ENCODE measurements at places on chromosomes 6 and 20. TPM values are rescaled to one million over a fixed set of nuclear protein-coding genes. Genes with fewer than 3 reads are reported as not detected.

- DNase-seq: no peak
Observed at GRCh38 chr20:9126527-9126926, 57.6 kb downstream of the PLCB4 start.

GRCh38 chr20:50610212-50610718, 81.1 kb downstream of the RIPOR3 start:
- DNase-seq: no peak

GRCh38 chr6:169188475-169188874, 65.2 kb downstream of the THBS2 start:
- peak; percentile 53 for DNase-seq

GRCh38 chr20:13430346-13431002, 208.3 kb downstream of the TASP1 start:
- no peak for DNase-seq

DNA sequence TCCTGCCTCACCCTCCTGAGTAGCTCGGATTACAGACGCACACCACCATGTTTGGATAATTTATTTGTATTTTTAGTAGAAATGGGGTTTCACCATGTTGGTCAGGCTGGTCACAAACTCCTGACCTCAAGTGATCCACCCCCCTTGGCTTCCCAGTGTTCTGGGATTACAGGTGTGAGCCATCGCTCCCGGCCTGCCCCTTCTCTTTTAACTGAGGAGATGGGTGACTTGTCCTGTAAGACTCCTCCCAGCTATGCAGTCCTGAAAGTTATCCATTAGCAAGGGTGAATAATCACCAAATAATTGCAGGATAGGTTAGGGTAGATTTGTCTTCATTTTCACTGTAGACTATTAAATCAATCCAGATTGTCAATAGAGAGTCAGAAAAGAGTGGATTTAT, 40.5 kb upstream of the JARID2 start:
- no peak for DNase-seq

DNA sequence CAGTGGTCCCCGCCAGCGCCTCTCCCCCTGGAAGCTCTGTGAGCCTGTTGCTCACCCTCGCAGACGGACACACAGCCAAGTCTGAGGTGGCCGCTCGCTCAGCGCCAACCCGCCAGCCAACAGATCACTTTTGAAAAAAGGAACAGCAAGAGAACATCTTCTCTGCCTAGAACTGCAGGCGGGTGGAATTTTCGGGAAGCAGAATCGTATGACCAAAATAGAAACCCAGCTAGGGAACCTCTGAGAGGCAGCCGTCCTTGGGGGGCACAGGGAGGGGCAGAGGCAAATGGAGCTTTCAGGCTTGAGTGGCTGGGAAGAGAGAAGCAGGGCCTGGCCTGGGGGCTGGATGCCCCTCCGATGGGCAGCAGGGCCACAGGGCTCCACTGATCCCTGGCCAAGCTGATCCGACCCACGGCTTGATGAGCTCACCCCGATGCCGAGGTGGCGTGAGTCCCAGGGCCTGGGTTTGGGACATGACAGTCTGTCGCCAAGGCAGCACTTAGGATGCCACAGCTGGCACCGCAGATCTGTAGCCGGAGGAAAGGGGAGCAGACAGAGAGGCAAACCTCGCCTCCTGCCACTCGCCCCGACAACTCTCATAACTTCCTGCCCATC, 9.8 kb downstream of the NFATC2 start:
- DNase-seq: no peak

GRCh38 chr6:93318121-93318520, 101.2 kb downstream of the EPHA7 start:
- no peak for DNase-seq

DNA sequence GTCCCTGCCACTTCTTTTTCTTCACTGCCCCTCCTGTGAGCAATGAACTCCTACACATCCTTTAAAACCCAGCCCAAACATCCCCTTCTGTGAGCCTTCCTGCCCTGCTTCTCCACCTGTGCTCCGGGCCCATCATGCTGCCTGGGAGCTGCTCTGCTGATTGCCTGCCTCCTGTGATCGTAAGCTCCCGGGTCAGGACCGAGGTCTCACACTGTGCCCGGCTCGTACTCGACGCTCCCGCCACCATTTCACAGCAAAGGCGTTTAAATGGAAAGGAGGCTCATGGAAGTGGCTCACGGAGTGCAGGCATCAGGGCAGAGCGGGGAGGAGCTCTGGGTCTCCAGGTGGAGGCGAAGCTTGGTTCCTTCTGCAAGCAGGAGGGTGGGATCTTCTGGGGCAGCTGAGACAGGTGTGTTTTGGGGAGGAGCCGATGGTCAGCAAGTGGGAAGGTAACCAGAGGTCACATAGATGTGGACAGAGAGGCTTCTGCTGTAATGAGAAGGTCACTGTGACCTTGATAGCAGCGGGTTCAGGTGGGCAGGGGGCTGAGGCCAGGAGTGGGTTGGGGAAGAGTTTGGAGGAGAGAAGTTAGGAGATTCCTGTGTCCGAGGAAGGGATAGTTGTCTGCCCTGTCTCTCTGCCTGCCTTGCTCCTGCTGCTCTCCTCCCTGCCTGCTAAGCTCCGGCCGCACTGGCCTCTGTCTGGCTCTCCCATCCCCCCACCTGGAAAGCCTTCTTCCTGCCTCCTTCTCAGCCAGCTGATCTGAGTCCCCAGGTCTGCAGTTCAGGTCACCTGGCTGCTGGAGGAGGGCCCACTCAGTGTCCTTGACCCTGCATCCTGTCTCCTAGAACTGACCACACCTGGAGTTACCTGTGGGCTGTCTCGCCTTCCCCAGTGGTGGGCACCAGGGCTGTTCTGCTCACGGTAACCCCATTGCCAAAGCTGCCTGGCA, 52.7 kb upstream of the FRMD1 start:
- DNase-seq: no peak

DNA sequence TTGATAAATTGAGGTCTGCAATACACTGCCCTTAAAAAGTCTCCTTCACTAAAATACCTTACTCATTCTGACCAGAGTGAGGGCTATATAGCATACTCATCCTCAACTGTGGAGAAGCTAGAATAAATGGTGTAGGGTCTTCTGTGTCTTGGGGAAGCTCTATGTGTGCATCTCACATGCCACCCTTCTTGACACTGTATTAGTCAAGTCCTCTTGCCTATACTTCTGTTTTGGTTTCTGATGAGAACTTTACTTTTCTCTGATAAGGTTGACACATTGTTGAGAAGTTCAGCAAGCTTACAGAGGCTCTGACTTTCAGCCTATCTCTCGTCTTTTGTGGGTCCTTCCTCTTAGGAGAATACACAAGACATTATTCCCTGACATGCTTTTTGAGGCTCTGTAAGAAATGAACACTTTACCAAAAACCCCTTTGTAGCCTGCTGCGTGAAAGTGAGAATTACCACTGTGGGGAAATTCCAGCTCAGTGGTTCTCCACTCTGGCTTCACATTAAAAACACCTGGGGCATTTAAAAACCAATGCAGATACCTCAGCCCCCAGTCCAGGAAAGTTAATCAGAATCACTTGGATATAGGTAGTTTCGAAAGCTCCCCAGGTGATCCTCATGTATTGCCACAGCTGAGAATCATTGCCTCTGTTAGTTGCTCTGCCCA, 372.1 kb upstream of the HS3ST5 start:
- no peak for DNase-seq

DNA sequence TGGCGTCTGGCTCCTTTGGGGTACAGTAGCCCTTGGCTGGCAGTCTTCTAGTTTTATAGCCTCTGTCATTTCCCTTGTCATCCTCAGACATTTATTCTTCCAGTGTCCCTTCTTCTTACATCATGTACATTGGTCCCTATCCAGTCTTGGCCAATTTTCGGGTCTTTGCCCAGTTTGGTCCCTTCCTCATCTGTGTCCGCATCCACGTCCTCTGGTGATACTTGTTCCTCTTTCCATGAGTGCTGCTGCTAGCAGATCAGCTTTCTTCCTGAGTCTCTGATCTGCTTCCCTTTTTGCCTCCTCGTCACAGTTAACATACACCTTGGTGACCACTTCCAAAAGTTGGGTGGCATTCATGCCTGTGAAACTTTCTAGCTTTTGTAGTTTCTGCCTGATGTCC, 86.2 kb upstream of the GPR6 start:
- no peak for DNase-seq

GRCh38 chr20:63706852-63707557, 771 bp downstream of the ARFRP1 start:
- DNase-seq: no peak

DNA sequence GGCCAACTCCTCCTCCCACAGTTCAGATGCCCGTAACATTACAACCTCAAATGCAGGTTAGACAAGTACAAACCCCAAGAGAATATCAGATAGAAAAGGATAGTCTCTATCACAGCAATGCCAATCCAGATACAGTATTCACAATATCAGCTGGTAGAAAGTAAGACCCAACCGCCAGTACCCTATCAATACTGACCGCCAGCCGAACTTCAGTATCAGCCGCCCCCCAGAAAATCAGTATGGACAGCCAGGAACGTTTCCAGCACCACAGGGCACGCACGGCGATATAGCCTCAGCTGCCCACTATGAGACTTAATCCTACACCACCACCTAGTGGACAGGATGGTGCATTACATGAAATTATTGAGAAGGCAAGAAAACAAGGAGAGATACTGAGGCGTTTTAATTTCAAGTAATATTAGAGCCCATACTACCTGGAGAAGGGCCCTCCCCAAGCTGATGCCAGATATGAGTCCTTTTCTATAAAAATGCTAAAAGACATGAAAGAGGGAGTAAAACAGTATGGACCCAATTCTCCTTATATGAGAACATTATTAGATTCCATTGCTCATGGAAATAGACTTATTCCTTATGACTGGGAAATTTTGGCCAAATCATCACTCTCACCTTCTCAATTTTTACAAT, 17.6 kb upstream of the EIF2S2 start:
- peak; percentile 60 for DNase-seq

GRCh38 chr20:50385733-50386640, 124.2 kb upstream of the PTPN1 start:
- peak; percentile 66 for DNase-seq

DNA sequence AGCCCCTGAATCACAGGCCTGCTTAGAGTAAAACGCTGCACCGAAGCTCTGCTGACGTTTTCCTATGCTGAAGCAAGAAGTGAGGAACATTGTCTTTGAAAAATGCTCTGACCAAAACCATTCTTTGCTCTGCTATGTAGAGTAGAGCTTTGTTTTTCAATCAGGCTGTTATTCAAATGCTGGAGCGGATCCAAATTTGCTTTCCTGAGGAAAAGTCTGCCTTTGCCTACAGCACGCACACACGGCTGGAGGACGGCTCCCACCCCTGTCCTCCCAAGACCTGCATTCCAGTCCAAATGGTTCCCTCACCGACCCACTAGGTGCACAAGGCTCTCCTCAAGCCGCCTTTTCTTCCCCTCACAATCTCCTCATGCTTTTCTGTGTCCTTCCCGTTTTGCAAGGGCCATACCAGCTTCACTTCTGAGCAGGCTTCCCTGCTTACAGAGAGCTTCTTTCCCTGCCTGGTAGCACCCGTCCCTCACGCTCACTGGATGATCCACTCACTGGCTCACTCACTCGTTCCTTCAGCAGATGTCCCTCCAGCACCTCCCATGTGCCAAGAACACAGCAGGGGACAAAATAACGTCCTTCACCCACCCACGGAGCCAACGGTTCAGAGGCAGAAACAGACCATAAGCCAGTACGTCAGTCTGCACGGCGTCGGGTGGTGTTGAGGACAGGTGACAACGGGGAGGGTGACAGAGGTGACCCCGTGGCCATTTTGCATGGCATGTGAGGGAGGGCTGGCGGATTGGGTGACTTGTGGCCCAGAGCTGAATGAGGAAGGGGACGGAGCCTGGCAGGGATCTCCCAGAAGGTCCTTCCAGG, 137.9 kb upstream of the NEDD9 start:
- no peak for DNase-seq

DNA sequence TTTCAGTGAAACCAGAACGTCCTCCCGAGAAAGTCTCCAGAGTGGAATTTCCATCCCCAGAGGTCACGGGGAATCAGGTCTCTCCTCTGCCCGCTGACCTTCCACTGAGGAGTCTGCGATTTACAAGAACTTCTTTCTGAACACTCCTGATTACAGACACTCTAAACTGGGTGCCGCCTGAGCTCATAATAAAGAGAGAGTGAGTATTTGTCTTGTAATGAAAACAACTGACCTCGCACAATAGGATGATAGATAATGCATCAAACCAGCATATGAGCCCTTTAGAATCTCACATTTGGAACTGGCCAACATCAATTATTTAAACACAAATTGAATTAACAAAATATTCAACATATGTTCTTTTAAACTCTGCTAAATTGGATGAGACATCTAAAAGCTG, 47.5 kb downstream of the DLL1 start:
- no peak for DNase-seq

- DNase-seq: no peak
Observed at GRCh38 chr6:165800337-165800736, 137.3 kb upstream of the PDE10A start.

GRCh38 chr20:25250508-25250907, 2.6 kb downstream of the PYGB start:
- no peak for DNase-seq

- no peak for DNase-seq
Observed at GRCh38 chr6:85405853-85406198, 44.1 kb upstream of the NT5E start.

DNA sequence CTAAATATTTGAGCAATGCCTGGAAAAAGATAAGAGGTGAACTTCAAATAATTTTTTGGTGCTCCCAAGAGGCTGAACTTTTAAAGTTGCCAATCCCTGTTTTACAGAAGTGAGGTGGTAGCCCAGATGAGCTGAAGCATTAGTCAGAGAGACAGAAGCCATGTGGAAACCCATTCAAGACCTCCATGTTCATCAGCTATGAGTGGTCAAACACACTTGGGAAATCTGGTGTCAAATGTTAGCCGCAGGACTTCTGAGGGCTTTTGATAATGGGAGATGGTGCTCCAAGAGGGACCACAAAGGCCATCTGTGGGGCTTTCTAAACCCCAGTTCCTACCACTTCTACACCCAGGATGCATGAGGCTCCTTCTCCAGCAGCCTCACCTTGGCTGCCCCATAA, 77.5 kb upstream of the MRPS10 start:
- no peak for DNase-seq

PTK6 gene
- total RNA-seq: 0.11 TPM

ABHD16B gene
- total RNA-seq: not detected

MYCT1 gene
- total RNA-seq: not detected

RNF8 gene
- 8.6 TPM for total RNA-seq

SLC17A1 gene
- not detected for total RNA-seq

DYNLT2 gene
- 3.6 TPM for total RNA-seq

PEX6 gene
- 6.7 TPM for total RNA-seq

ASCC3 gene
- total RNA-seq: 30.0 TPM

NRN1 gene
- total RNA-seq: 0.57 TPM

WFDC12 gene
- total RNA-seq: not detected

Measured in CD8-positive, alpha-beta T cell (primary cell).